Caki2 (cell line): ENCODE measurements at places on chromosomes 1 and 21.
A peak's percentile ranks its signal among the peaks of the same experiment; 100 is the strongest.

- peak; percentile 97 for DNase-seq
Observed at GRCh38 chr1:10599194-10599861, 124.6 kb downstream of the PEX14 start.

- no peak for DNase-seq
Observed at GRCh38 chr1:101108111-101108500, 82.5 kb upstream of the DPH5 start.

GRCh38 chr1:62790716-62791115 lies 6.8 kb downstream of the ATG4C start:
- DNase-seq: no peak

DNA sequence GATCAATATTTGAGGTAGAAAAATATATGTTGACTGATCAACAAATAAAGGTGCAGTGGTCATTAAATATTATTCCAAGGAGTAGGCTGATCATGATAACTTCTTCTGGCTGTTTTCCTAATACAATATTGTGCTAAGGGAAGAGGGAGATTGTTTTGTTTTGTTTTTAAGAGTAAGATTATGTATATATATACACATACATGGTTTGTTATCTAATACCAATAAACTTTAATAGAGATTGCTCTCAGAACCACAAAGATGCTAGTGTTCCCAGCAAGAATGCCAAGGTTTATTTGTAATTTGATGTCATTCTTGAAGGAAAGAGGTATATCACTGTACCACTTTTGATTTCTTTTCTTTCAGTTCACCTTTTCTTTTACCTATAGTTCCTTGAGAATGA lies 10.1 kb downstream of the CLCA2 start:
- DNase-seq: no peak

- DNase-seq: no peak
Observed at GRCh38 chr1:204337036-204337429, 22.7 kb downstream of the PLEKHA6 start.
